Panc1 (cell line): ENCODE measurements at places on chromosomes 5 and 9.

- no peak for DNase-seq
Observed at GRCh38 chr5:103541114-103541513, 21.5 kb downstream of the NUDT12 start.

- no peak for DNase-seq
Observed at GRCh38 chr9:124258607-124259157, 933 bp downstream of the NEK6 start.

GRCh38 chr5:160171666-160172065 lies 52.4 kb upstream of the PWWP2A start:
- DNase-seq, result no peak

DNA sequence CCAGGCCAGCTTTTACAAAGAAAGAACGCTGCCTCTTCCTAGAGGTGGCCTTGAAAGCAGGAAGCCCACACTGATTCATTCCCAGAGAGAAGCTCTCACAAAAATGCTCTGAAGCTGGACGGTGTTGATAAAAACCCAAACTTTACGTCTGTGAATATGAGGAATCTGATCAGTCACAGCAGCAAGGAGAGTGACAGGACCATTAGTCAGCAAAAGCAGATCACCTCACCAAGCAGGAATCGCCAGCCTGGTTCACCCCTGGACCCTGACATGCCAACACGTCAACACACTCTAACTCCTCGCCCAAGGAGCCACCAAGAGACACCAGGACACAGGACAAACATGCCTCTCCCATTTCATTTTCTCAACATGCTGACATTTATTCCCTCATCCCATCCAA lies 70.6 kb upstream of the ZNF622 start:
- DNase-seq, result no peak

DNA sequence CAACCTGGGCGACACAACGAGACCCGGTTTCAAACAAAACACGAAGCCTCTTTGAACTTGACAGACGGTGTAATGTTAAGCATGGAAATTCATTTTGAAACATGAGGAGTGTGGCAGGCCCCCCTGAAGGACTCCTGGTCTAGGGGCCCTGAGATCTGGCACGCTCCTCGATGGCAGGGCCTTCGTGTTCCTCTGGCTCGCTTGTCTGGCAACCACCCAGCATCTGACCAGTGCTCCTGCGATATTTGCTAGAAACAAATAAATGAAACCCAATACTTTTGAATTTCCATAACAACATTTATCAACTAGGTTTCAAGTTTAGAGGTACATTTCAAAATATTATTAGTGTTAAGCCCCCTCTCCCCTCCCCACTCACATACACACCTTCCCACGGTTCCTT lies 193.0 kb downstream of the ERCC6L2 start:
- no peak for DNase-seq

DNA sequence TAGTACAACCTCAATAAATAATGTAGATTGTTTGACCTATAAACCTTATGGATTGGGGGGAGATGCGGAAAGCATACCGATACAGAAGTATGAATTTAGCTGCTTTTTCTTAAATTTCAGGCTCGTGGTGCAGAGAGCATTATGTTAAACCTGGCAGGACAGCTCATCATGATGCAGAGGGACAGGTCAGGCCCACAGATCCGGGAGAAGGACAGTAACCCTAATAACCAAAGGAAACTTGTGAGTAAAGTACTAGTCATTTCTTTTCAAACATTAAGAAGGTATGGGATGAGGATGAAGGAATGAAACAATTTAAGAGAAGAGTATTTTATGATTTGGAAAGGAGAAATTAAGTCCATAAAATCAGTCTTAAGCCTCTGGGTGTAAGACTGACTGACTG lies 70.5 kb downstream of the ERMP1 start:
- DNase-seq, result no peak

GRCh38 chr5:127492854-127493738 lies 24.3 kb upstream of the PRRC1 start:
- DNase-seq, result peak; percentile 54

- no peak for DNase-seq
Observed at GRCh38 chr5:78550891-78551290, 97.7 kb downstream of the LHFPL2 start.

DNA sequence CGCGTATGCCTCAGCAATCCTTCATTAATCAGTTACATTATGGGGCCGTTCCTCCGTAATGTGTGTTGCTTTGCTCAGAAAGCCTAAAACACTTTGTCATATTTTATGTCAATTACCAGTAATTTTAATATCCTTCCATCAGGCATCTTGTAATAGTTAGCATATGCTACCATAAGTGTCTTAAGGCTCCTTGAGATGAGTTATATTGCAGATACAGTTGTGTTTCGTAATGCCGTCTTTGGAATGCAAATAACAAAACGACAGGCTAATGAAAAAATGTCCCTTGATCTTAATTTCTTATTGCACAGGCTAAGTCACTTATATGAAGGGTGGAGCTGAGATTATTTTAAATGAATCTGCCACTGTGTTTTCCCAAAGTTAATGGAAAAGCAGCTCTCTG lies 50.5 kb downstream of the TBCA start:
- no peak for DNase-seq

DNA sequence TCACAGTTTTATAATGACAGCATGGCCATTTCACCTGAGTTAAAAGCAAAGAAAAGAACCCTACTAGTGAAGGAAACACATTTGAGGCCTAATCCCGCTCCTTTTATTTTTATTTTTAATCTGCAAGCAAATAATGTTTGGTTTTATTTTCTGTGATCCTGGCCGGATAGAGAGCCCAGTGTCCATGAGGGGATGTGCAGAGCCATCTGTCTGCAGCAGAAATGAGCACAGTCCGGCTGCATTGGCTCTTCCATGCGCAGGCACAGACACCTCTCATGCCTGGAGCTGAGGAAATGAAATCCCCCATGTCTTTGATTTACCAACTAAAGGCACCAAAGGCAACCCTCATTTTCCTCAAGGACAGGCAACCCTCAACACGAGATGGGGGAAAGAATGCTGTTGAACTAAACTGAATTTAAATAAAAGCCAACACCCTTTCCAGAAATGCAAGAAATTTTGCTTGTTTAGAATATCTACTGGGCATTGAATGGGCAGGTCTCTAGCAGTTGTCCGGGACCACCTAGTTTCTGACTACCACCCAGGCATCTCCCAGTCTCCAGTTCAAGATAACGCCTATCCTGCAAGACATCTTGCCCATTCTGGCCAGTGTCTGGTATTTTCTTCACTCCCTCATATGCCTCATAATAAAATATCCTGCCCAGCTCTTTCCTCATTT lies 47.9 kb upstream of the SEMA6A start:
- no peak for DNase-seq

DNA sequence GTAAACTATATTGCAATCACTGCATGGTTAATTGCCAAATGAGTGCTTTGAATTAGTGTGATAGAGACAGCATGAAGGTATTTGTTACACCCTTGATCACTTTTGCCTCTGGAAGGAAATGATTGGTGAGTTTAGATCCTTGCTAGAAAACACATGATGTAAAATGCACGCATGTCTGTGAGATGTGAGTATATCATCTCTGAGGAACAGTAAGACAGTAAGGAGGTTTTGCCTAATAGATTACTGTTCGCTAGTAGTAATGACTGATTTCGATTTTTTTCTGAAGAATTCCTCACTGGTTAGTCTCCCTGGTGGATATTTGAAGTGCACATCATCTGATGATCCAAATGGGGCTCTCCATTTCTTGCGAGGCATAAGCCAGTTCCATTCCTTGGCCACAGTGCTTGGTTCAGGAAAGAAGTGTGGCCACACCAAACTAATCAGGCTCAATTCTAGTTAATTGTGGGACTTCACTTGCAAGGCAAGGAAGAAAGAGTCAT lies 156.4 kb upstream of the ADRA1B start:
- DNase-seq, result no peak

DNA sequence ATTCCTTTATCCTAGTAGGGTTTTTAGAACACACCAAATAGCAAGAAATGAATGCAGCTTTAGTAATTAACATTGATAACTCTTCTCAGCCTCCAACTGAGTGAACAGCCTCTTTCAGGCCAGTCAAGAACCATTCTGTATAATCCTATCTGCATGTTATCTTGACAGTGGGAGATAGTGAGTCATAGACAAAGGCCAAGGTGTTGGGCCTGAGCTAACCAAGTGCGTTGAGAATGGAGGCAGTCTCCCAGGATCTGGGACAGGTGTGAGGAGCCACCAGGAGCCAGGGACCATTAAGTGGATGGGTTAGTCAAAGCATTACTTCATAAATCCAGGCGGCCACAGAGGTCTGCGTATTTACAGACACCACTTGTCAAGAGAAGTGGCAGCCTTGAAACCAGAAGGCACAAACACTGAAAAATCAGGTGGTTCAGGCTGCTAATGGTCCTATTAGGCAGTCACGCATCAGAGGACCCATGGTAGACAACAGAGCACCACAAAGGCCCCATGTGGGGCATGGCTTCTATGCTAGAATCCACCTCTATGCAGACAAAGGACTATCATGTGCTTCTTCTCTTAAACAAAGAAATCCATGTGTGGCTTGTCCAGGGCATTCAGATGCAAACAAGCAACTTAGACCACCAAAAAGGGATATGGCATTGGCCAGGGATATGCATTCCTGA lies 409.7 kb upstream of the PIK3R1 start:
- DNase-seq, result no peak

DNA sequence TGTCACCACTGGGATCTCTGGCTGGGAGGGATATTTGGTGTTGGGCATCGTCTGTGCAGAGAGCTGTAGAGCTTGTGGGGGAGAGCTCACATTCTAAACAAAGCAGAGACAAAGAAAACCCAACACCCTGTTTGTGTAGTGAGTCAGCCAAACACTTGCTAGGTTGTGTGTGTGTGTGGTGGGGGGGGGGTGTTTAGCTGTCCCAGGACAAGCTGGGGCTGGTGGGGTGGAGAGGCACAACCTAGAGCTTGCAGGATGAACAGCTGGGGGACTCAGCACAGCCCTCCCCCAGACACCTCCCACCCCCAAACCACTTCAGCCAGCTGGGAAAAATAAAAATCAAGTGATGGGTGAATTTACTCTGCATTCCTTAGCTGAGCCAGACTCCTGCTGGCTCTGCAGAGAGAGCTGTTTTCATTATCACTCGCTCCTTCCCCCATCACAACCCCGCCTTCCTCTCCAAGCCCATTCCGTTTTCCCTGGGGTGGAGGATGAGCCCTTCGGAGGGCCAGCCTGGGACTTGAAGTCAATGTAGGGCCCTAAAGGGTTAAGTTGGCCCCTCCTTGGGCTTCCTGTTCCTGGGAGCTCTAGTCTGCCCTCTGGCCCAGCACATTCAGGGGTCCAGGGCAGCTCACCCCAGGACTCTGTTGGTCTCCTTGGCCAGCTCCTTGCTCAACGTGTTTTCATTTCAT lies 2.6 kb downstream of the OLFML2A start:
- no peak for DNase-seq

GRCh38 chr5:161305601-161306000 lies 240.9 kb downstream of the GABRB2 start:
- no peak for DNase-seq

DNA sequence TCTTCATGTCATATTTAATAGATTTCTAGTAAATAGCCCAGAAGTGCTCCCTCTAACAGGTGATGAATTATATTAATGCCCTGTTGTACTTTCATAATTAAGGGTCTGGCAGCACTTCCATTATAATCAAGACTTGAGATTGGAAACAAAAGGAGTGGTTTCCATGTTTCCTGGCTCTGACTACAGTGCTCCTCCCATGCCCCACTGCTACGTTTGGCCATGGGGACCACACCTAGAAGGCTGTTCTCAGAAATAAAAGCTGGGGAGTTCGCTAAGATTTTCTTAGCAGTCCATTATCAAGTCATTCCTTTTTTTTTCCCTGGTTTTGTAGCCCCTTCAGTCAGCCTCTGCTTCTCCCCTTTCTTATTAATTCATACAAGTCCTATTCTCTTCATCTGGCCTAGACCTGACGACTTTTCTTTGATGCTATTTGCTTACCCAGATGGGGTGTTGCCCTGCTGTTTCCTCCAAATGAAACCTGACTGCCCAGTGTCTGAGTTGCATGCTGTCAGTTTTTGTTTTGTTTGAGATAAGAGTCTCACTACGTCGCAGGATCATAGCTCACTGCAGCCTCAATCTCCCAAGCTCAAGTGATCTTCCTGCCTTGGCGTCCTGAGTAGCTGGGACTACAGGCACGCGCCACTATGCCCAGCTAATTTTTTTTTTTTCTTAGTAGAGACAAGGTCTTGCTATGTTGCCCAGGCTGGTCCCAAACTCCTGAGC lies 312.1 kb upstream of the EFNA5 start:
- no peak for DNase-seq

GRCh38 chr5:149152317-149152746 lies 11.0 kb downstream of the ABLIM3 start:
- DNase-seq, result no peak

DNA sequence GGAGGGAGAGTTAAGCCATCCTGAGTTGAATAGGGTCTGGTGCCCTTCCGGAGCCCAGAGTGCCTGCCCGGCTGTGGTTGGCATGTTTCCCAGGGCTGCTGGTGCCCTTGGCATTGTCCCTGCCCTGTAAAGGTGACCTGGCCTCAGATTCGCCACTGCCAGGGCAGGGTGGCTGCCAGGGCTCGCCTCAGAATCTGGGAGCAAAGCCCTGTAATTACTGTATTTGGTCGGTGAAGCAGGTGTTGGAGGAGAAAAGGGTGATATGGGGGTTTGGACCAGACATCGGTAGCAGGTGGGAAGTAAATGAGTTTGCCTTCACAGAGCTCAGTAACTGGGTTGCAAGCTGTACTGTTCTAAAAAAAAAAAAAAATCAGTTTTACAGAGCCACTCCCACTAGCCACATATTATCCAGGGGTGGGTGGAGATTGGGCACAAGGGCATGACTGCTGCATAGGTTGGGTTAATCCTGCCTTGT lies 47.6 kb downstream of the RGS3 start:
- no peak for DNase-seq

GRCh38 chr5:52863715-52864290 lies 76.1 kb downstream of the ITGA1 start:
- DNase-seq, result no peak

- no peak for DNase-seq
Observed at GRCh38 chr5:90437663-90438062, 28.1 kb upstream of the CETN3 start.

DNA sequence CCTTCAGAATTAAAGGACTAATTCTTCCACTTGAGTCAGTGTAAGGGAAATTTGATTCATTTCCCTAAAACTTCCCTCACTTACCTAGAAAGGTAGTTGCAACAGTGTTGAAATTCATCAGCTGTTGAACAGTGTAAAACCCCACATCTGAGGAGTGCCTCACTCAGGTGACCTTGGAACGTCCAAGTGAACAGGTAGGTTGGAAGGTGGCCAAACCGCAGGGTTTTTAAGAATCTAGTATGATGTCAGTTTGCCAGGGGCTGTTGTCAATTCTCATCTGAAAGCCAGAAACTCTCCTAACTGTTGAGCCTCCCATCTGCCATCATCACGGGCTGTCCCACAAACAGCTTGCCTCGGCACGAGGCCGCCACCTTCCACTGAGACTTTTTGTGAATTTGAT lies 105.7 kb downstream of the TMEM174 start:
- no peak for DNase-seq

- no peak for DNase-seq
Observed at GRCh38 chr5:53479590-53480415, 626 bp upstream of the FST start.
